ENCODE measurements at places on chromosomes 4 and X.

GRCh38 chrX:77597511-77597910 lies 150.3 kb downstream of the FGF16 start:
- DNase-seq: no peak

DNA sequence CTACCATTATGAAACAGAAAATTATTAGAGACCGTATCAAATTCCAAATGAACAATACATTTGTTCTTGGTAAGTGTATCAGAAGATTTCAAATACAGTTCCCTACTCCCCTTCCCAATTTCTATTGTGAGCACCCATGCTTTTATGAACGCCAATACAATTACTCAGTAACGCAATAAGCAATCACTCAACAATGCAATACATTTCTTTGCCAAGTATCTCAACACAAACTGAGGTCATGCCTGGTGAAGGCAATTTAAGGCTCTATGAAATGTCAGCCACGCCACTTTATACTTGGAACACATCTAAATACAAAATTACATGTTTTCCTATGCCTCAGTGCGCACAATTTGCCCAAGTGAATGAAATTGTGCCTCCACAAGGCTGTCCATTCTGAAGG lies 712 bp downstream of the PNPLA4 start:
- no peak for DNase-seq

GRCh38 chr4:24373704-24374103 lies 210.7 kb downstream of the DHX15 start:
- DNase-seq: no peak

DNA sequence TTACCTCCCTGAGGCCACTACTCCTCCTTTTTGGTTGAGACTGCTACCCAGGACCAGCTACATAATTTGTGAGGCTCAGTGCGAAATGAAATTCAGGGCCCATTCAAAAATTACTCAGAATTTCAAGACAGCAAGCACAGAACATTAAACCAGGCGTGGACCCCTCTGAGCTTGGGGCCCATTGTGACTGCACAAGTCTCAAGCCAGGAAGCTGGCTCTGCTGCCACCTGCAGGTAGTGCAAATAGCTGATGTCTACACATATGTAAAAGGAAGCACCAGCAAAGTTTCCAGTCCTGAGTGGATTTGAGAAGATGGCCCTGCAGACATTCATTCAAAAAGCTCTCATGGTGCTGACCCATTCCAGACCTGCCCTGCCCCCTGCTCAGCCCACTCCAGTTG lies 213.4 kb upstream of the LNX1 start:
- no peak for DNase-seq

- no peak for DNase-seq
Observed at GRCh38 chr4:17613761-17614415, 553 bp upstream of the MED28 start.

DNA sequence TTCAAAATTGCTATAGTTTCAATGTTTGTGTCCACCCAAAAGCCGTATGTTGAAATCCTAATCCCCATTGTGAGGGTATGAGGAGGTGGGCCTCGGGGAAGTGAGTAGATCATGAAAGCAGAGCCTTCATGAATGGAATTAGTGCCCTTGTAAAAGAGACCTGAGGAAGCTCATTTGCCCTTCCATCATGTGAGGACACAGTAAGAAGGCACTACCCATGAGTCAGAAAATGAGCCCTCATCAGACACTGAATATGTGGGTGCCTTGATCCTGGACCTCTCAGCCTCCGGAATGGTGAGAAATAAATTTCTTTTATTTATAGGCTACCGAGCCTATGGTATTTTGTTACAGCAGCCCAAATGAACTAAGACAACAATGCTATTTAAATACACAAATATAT lies 57.7 kb upstream of the EFHC2 start:
- no peak for DNase-seq

- no peak for DNase-seq
Observed at GRCh38 chr4:181173046-181173445, 1070.2 kb upstream of the TENM3 start.

- no peak for DNase-seq
Observed at GRCh38 chr4:110415041-110415440, 60.9 kb upstream of the ENPEP start.

DNA sequence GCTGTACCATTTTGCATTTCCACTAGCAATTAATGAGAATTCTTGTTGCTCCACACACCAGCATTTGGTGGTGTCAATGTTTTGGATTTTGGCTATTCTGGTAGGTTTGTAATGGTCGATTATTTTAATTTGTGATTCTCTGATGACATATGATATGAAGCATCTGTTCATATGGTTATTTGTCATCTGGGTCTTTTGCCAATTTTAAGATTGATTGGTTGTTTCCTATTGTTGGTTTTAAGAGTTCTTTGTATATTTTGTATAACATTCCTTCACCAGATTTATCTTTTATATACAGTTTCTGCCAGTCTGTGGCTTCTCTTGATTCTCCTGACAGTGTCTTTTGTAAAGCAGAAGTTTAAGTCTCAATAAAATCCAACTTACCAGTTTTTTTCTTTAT lies 18.5 kb upstream of the BDH2 start:
- no peak for DNase-seq

GRCh38 chrX:148593987-148594386 lies 93.6 kb downstream of the AFF2 start:
- DNase-seq: no peak

DNA sequence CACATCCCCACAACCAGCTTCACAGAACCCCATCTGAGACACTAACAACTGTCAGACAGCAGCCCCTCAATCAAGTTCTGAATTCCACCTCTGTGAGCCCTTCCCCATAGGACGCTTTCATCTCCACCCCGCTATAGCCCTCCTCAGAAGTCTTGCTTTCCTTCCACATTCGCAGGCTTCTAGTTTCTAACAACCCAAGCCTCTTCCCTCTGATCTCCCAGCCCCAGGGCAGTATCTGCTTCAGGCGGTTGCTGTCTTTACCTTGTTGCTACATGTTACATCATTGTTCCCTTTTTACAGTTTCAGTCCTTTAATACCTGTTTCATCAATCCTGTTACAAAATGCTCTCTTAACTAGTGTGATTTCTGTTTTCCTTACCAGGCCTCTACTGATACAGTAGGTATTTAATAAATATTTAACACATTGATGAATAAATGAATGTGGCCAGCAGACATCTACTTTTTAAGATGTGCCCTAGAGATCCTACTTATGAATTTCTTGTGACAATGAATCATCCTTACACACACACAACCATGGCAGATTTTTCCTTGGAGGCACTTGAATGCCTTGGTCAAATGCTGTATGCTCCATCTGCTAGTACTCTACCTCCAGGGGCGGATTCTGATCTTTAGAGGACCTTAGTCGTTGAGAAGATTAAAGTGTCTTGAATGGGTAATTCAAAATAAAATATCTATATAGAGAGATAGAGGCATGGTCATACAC lies 164.7 kb upstream of the SLIT2 start:
- no peak for DNase-seq

GRCh38 chrX:56726605-56727004 lies 2.4 kb upstream of the NBDY start:
- no peak for DNase-seq

DNA sequence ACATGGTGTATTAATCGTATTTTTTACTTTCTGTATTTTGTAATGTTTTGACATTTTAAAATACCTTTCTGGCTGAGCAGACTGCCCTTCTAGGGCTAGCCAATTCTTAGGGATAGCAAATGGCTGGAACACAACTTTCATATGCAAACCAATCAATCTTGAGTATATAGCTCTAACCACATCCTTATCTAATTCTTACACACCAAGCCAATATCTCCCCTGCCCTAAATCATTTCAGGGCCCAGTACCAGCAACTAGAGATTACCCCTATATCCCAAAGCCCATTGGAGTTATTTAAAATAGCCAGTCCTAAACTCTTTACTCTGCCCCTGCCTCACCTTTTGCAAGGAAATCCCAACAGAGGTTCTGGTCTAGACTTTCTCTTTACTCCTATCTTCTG lies 58.3 kb downstream of the INTS12 start:
- DNase-seq: no peak

DNA sequence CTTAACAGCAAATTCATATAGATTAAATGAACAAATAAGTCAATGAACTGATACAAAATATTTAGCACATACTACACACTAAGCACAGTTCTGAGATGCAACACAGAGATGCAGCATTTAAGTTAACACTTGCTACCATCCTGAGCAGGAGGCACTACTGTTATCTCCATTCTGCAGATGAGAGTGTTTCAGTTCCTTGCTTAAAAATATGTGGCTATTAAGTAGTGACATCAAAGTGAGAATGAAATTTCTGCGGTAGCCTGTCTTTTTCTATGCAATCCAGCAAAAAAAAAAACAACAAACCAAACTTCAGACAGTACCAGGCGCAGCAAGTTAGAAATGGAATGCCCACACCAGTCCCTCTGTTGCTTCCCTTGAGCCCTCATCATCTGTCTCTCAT lies 90.8 kb downstream of the SHISA3 start:
- no peak for DNase-seq

DNA sequence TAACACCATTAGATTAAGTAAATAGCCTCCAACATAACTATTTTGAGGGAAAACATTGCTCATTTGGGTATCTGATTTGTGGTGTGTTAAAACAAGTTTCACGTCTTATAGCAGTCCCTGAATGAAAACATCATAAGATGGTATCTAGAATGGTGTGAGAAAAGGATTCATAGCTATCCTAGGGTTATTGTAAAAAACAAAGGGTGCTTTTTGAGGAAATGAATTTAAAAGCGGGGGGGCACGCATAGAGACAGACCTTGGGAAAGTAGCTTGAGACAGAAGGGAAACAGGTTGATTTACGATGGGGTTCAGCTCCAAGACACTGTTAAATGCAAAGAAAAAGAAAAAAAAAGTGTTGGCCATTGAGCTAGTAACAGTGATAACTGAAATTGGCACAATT lies 768 bp upstream of the CXCL10 start:
- DNase-seq: no peak

GRCh38 chr4:1597021-1597931 lies 86.8 kb downstream of the FAM53A start:
- no peak for DNase-seq

GRCh38 chr4:139732991-139733570 lies 67.5 kb downstream of the MGST2 start:
- DNase-seq: no peak

- DNase-seq: no peak
Observed at GRCh38 chrX:130741584-130741983, 161.4 kb downstream of the ENOX2 start.

DNA sequence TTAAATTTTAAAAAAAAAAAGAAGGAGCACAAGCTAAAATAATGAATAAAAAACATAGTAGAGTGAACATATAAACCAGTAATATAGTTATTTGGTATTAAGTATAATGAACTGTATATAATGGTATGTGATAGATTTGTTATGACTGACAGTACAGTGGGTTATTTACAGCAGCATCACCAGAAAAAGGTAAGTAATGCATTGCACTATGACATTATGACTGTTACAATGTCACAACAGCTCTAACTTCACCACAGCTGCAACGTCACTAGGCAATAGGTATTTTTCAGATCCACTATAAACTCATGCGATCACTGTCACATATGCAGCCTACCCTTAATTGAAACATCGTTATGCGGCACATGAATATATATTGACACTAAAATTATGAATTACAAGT lies 72.5 kb downstream of the COX7B2 start:
- no peak for DNase-seq

GRCh38 chr4:38894322-38894982 lies 26.8 kb downstream of the FAM114A1 start:
- no peak for DNase-seq

- DNase-seq: no peak
Observed at GRCh38 chr4:169212981-169213380, 57.8 kb downstream of the SH3RF1 start.

- DNase-seq: no peak
Observed at GRCh38 chrX:49976682-49977197, 54.3 kb downstream of the CLCN5 start.

DNA sequence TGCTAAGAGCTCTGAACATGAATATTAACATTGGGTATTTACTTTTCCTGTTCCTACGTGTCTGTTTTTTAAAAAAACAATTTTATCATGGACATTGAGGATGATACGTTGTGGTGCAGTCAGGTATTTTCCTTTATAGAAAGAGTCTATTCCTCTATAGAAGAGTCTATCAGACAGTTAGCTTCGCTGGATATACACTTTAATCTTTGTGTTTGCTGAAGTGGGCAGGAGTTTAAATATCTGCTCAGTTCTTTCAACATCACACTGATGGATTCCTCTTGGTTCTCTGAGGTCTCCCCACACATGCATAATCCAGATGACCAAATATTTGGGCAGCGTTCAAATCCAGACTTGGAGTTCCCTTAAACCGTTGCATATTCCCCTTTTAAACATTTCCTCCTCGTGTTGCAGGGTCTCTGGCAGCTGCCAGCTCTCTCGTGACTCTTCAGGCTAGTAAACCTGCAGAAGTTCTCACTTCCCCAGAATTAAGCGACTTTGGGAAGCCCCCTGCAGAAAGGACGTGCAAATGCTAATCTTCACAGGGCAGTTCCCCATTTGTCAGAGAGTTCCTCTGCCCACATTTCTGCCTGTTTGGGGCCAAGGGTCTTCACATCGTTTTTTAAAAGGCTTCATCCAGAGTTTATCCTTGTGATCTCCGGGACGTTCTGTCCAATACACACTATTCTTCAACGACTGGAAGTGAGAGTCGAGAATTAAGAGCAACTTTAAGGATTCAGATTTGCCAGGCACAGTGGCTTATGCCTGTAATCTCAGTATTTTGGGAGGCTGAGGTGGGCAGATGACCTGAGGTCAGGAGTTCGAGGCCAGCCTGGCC lies 20.5 kb upstream of the DHRSX start:
- no peak for DNase-seq

GRCh38 chrX:80879916-80880315 lies 70.2 kb upstream of the BRWD3 start:
- no peak for DNase-seq

DNA sequence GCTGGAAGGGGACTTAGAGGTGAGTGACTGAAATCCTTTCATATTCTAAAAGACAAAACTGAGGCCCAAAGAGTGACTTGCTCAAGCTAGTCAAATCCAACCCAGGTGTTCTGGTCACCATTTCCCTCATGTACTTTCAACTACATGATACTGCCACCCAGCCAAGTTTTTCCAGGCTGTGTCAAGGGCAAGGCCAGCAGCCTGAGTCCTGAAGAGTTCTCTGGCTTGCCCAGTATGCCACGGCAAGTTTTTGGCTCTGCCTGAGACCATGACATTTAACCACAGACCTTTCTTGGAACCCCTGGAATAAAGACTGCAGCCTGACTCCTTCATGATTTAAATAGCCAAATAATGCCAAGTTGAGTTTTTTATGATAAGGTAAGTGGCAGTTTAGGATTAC lies 10.7 kb upstream of the TMEM164 start:
- DNase-seq: no peak

GRCh38 chrX:38989076-38989475 lies 187.8 kb downstream of the MID1IP1 start:
- no peak for DNase-seq

GRCh38 chrX:127708155-127708554 lies 344.0 kb downstream of the ACTRT1 start:
- no peak for DNase-seq

GRCh38 chr4:42610941-42611340 lies 46.0 kb downstream of the ATP8A1 start:
- DNase-seq: no peak
